ENCODE measurements at places on chromosomes 7 and 10. TPM values are rescaled to one million over a fixed set of nuclear protein-coding genes. Genes with fewer than 3 reads are reported as not detected.

Gene PRRT4
- total RNA-seq = 4.0 TPM

Gene ADCY1
- 2.5 TPM for total RNA-seq

DNA sequence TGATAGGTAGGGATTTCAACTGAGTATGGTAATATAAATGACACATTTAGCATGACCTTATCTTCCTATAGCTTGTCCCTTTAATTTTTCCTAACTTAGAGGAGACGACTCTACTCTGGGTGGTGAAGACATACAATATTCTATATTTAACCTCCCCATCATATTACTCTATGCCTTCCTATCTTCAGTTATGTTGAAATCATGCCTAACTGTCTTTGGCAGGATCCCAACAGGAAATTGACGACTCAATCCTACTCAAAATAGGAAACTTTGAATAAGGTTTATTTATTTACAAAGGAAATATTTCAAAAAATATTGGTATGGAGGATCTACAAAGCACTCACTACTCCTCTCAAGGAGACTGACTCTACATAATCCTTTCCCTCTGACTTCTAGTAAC, 24.1 kb upstream of the SEMA3A start:
- DNase-seq = no peak

DNA sequence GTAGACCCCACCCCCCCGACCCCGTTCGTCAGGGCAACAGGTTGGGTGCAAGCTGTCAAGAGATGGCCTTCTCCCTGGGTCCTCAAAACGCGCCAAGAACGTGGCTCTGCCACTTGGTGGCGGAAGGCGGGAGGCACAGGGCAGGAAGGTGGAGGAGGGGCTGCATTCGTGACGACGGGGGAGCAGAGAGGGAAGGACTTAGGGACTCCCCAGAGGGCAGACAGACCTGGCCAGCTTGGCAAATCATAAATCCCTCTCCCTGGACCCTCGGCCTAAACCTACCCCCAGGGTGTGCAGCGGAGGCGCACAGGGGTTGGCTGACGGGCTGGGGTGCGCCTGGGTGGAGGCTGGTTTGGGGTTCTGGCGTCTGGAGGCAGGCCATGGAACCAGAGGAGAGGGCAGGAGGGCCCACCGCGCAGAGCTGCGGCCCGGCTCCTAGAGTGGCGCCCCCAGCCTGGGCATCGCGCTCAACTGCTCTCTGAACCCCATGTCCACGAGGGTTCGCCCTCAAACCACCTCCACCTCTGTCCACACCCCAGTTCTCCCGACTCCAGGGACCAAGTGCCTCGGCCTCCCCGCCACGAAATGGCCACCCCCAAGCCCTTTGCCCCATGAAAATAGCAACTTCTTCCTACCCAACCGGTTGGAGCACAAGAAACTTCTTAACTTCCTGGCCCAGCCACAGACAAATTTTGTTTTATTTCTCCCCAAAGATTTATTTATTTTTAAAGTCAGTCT, 10.8 kb upstream of the GATA3 start:
- no peak for DNase-seq

GRCh38 chr7:103093429-103093828, 18.5 kb downstream of the ARMC10 start:
- no peak for DNase-seq

DNA sequence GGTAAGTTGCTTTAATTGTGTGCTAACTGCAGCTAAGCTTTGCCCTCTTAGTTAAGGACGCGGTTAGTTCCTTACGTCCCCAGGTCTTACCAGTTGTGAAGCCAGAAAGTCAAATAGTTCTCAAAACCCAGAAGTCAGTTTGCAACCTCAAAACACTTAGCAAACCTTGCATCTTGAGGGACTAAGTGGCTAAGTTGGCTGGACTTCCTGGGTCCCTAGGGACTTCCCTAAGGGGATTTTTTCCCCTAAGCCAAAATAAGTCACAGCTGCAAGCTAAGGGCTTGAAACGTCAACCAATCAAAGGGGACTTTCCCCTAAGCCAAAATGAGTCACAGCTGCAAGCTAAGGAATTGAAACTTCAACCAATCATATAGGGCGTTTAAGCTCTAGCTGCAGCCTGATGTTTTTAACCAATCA, 36.2 kb upstream of the HECW1 start:
- no peak for DNase-seq

Gene SSC4D
- total RNA-seq = 14.6 TPM

Gene AFAP1L2
- 18.8 TPM for total RNA-seq

Gene CTNNA3
- 1.3 TPM for total RNA-seq

Gene TAS2R4
- 0.88 TPM for total RNA-seq

DNA sequence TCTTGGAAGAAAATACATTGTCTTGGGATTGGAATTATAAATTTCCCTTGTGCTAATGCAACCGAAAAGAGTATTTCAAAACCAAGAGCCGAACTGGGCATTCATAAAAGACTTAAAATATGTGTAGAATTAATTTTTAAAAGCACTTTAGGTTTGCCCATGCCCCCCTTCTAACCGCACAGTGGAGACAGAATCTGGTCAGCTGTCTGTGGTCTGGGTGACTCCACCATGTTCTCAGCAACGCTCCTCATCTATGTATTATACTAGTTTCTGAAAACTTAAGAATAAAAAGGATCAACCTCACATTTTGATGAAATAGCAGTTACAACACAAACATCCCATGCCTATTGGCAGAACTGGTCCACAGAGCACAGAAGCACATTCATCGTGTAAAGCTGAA, 192.6 kb upstream of the C7orf33 start:
- no peak for DNase-seq

DNA sequence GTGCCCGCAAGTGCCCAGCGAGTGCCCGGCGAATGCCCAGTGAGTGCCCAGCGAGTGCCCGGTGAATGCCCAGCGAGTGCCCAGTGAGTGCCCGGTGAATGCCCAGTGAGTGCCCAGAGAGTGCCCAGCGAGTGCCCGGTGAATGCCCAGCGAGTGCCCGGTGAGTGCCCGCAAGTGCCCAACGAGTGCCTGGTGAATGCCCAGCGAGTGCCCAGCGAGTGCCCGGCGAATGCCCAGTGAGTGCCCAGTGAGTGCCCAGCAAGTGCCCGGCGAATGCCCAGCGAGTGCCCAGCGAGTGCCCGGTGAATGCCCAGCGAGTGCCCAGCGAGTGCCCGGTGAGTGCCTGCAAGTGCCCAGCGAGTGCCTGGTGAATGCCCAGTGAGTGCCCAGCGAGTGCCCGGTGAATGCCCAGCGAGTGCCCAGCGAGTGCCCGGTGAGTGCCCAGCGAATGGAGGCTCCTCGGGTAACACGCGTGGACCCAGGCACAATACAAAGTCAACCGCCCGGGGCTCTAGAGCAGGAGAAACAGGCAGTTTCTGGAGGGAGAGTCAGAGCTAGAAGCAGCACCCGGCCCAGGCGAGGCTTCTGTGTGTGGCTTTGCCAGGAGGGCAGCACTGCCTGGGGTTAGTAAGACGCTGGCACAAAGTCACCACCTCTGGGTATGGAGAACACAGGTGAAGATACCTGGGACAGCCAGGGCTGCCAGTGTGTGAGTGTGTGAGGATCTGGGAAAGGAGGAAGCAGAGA, 38.2 kb upstream of the CFAP46 start:
- DNase-seq = no peak

DNA sequence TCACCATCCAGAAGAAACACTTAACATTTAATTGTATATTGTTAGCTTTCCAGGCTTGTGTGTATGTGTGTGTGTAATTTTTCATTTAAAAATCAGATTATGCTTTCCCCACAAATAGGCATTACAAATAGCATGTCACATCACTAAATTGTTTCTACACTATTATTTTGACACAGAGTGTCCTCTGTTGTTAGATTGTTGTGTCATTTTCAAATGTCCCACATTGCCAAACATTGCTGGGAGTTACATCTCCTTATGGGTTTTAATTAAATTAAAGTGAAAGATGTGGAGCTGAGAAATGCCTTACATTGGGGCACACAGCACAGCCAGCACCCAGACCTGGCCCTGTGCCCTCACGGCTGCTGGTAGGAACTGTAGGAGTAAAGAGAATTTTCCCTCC, 295.6 kb downstream of the ZEB1 start:
- DNase-seq = no peak

Gene POP7
- total RNA-seq = 17.5 TPM

DNA sequence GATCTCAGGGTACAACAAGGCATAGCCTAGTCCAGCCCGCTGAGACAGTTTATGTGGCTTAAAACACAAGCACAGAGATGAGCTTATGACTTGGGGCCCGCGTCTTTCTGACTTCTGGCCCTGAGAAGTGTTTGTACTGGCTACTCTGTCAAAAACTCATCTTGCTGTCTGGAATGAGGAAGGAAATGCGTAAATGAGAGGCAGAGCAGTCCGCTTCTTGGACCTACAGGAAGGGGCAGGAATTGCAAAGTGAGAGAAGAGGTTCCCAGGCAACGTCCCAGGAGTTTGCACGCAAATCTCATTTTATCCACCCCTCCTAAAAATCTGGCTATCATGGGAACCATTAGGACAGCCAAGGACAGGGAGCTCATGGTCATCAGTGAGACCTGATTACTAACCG, 5.5 kb downstream of the ANXA11 start:
- DNase-seq = no peak

Gene AOAH
- 5.8 TPM for total RNA-seq

Gene CC2D2B
- total RNA-seq = 1.2 TPM

- DNase-seq = no peak
These were observed 13.4 kb downstream of the BLNK start for GRCh38 chr10:96257944-96258343.

Gene CYP3A7
- total RNA-seq = 2.8 TPM

DNA sequence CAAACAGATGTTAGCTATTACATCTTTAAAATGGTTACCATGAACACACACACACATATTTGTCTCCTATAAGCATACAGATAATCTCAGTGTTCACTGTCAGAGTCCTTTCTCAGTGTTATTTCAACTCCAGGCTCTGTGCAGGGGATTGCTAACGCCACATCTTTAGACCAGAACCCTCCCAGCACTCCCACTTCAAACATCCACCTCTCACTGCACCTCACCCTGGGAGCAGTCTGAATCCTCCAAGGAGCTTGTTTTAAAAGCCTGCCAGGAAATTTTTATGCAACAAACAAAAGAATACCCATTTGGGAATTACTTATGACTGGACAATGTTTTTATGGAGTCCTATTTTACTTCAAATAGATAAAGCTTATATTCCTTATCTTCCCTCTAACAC, 107.4 kb downstream of the PARD3 start:
- no peak for DNase-seq

DNA sequence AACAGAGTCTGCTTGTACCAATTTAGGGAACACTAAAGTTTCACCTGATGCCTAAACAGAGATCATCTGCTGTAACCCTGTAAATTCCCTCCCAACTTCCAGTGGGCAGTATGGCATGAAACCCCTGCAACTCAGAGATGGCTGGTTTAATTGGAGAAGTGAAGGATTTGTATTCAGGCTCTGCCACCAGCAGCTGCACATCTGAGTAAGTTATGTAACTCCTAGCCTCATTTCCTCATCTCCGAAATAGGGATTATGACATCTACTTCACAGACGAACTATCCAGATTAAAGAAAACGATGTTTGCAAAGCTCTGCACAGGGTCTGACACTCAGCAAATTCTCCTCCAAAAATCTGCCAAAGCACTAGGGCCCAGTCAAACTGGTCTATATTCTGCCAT, 493.0 kb downstream of the KCNMA1 start:
- DNase-seq = no peak

- DNase-seq = no peak
These were observed 11.7 kb downstream of the LCOR start for GRCh38 chr10:96843823-96844222.

Gene CALML3
- not detected for total RNA-seq

DNA sequence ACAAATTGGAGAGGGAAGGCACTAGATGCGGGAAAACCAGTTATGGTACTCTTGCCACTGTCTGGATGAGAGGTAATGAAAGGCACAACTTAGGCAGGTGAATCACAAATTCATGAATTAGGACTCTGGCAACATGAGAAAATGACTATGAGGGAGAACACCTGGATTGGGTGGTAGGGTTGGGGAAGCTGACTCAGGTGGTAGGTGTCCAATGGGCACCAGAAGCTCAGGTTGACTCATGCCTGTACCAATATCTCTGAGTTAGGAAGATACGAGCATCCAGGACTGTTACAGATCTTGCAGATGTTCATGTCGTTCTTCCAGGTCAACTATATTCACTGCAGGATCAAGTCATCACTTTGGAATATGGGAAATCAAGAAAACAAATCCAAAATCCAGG, 56.7 kb downstream of the NPY start:
- no peak for DNase-seq

DNA sequence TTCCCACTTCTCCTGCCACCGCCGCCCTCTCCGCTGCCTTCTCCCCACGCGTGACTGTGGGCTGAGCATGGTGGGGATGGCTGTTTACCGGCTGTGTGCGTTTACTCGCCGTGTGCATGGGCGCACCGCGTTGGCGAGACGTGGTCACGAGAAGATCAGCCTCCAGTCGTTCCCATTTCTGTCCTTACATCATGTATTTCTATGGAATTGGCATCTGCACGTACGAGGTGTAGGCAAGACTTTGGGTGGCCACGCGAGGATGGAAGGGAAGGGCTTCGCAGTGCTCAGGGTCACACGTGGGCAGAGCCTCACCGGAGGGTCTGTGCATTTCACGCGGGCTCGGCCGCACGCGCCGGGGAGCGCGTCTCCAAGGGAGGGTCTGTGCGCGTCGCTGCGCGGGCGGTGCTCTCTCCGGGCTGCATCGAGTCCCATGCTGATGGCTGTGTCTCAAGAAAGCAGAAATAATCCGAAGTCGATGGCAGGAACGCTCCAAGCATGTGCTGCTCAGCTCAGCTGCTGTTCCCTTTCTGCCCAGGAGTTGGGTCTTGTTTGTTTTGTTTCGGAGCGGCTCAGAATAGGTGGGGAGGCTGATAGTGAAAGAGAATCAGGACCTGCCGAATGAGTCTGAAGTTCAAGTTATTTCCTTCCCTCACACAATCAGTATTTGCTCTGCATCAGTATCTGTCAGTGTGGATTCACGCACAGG, 973 bp downstream of the CAMK1D start:
- DNase-seq = no peak
